T follicular helper cell (primary cell): ENCODE measurements at places on chromosomes 3 and 15.

- DNase-seq = no peak
These were observed 75.9 kb upstream of the FGF12 start for GRCh38 chr3:192802957-192803899.

DNA sequence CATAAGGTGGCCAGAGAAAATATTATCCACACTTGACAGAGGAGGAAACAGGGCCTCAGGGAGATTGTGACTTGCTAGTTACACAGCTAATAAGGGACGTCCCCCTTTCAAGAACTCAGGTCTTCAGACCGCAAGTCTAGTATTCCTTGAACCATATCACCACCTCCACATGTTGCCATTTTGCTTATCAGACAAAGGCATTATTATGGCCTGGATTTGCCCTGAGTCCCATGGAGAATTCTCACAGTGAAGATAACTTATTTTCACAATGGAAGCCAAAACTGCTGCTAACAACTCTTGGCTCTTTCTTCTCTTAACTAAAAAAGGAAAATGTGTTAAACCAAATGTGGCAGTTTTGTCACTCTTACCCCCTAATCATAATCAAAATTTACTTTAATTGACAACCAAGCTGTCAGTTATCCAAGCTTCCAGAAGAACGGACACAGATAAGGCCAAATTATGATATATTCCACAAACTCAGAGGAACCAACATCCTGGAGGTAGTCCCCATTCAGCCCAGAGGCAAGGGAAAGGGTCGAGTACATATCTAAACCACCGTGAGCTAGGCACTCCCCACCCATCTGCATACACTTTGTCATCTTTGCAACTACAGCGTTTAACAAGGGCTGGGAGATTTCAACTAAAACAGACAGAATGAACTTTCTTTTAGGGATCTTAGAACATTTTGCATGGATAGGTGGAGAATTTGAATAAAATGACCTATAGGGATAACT, 63.6 kb upstream of the THBS1 start:
- no peak for DNase-seq

GRCh38 chr3:171187706-171188290, 161.3 kb upstream of the SLC2A2 start:
- no peak for DNase-seq

GRCh38 chr15:45794712-45795439, 160.0 kb downstream of the SQOR start:
- DNase-seq = no peak

- DNase-seq = no peak
These were observed 81.7 kb downstream of the TAMM41 start for GRCh38 chr3:11764931-11765363.

DNA sequence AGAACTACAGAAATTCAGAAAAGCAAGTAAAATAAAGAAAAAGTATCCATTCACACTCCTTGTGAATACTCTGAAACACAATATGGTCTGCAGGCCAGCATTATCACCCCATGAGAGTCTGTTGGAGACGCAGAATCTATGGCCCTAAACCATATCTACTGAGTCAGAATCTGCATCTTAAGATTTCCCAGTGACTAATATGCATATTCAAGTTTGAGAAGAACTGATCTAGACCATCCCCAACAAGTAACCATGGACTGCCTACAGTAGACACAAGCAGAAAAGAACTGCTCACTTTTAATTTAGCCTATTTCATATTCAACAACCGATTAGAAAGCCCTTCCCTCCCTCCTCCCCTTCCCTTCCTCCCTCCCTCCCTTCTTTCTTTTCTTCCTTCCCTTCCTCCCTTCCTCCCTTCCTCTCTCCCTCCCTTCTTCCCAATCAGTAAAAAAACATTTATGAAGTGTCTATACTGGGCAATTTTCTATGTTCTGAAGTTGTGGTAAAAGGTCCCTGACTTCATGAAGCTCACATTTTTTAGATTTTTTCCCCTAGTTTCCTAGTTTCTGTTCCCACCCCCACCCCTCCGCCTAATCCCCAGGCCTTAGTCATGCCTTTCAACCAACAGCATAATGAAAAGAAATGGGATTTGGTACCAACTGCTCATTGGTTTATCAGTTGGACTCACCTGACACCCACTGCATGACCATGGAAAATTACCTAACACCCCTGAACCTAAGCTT, 125.2 kb downstream of the CNTN3 start:
- DNase-seq = no peak

DNA sequence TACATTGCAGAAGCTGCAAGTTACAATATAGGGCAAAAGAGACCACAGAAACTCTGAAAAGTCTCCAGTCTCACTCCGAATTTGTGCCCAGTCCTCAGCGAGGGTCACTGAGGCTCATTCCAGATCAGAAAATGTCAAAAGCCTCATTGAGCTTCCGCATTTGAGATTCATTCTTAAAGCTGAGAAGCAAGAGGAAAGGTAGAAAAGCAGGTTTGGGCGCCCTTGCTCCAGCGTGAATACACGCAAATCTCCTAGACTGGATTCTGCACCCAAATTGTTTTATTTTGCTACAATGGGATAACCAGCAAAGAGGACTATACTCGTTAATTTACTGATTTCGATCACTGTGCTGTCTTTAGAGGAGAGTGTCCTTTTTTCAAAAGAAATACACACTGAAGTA, 212.2 kb downstream of the STT3B start:
- no peak for DNase-seq

DNA sequence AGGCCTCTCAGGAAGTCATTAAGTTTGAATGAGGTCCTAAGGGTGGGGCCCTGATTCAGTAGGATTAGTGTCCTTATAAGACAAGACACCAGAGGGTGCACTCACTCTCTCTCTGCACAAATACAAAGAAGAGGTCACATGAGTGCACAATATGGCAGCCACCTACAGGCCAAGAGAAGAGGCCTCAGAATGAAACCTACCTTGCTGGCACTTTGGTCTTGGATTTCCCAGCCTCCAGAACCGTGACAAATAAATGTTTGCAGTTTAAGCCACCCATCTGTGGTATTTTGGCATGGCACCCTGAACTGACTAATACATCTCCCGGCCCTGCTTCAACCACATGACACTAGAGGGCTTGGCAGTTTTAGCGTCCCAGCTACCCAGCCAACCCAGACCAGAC, 73.9 kb upstream of the CHRNB4 start:
- no peak for DNase-seq

GRCh38 chr15:28109626-28110455, 10.7 kb upstream of the OCA2 start:
- DNase-seq = no peak

DNA sequence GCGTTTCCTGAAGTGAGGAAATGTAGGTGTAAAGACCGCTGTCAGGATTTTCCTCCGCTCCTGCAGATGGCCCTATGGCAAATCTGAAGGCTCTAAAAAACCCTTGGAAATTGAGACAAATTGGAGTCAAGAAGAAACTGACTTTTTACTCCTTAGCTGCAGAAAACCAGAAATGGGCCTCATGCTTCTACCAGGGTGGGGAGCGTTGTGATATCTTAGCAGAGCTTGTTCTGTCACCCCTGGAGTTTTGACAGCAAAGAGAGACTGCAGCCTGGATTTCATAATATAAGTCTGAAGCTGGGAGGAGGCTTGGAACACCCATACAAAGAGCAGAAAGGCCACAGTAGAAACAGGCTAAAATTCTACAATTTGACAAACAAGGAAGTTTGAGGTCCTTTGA, 283.0 kb upstream of the PLSCR5 start:
- DNase-seq = no peak

DNA sequence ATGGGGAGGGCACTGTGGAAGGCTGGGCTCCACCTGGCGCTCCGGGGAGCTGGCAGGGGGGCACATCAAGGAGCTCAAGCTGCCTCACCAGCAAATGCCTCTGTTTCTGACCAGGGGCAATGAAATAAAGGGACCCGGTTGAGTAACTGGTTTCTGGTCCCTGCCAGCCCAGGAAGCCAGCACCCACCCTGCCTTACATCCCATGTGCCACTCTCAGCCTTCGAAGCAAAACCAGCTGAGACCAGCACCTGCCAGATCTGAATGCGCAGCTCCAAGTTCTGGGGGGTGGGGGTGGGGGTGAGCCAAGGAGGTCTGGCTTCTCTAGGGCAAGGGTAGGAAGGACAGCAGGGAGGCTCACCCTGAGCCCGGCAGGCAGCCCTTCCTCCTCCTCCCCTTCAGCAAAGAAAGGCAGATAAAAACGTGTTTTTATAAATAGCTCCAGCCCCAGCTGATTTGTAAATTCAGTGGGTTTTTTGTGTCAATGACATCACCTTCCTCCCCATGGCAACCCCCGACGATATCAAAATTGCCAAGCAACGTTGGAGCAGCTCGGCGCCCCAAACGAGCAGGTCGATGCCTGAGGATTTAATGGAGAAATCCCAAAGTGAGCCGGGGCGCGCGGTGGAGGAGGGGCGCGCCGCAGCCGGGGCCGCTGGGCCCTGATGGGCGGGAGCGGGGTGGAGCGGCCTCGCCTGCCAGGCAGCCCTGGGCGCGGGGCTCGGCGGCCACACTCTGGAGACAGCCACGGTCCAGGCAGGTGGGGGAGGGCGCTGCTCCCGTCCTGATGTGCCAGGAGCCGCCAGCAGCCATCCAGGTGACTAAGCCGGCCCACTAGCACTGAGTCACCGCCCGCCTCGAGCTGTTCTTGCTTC, at the start of gene PAK6:
PAK6 (plus strand) TSS at position 532 of the 872 bp plus-strand sequence. CDS start 25,723 bp downstream, outside the sequence.
- DNase-seq = no peak

DNA sequence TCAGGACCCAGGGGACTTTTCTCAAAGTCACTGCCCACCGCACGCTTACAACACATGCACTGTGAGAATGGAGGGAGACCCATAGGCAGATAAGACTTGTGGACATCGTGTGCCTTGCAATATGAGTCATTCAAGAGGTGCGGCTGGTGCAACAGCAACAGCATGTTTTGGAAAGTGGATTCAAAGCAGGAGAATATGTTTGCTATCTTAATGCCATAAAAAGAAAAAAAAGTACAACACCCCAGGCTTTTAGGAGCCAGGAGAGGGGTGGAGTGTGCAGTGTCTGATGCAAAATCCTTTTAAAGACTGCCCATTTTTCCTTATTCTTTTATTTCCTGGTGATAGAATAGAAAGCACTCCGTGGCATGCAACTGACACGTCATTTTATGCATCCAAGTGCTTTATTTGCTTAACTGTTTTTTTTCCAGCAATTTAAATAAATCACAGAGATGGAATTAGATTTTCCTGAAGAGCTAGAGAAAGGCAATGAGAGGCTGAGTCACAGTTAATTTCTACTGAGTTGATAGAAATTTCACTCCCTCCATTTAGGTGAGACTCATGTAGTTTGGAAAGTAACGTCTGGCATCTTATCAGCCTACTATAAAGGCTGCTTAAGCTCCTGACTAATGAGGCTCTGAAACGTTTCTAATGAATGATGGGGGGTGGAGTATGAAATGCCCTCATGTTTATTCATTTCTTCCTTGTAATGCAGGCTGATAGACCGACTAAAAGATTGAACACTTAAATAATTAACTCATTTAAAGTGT, 96.4 kb downstream of the NSUN3 start:
- no peak for DNase-seq

- DNase-seq = no peak
These were observed 109.4 kb upstream of the TNIK start for GRCh38 chr3:171569571-171570132.

DNA sequence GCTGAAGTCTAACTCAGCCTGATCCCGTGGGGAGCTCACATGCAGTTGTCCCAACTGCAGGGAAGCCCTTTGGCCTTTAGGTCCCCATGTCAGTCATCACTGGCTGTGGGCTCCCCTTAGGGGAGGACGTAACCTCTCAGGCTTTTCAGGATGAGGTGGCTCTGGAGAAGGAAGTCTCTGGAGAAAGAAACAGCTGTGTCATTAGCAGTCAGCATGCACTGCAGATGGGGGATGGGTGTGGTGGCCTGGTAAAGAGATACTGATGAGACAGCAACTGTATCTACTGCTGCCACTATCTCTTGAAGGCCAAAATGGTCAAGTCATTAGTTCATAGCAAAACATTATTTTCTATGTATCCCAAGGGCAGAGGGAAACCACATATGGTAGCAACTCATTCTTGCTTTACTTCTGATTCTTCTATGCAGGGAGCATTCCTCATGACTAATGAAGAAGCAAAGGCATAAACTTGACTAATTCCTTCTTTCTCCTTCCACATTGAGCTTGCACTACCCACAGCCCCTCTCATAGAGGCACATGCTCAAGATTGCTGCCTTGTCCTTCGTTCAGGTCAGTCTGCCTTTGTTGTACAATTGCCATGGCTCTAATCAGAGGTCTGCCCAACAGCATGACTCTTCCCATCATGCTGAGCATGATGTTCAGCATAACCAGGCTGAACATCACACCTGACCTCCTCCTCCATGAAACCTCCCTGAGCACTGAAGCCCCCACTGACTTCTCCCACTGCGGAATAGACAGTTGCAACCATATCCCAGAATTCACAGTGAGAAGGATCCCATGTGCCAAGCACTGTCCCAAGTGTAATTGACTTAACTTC, 47.8 kb upstream of the TMEM158 start:
- no peak for DNase-seq

DNA sequence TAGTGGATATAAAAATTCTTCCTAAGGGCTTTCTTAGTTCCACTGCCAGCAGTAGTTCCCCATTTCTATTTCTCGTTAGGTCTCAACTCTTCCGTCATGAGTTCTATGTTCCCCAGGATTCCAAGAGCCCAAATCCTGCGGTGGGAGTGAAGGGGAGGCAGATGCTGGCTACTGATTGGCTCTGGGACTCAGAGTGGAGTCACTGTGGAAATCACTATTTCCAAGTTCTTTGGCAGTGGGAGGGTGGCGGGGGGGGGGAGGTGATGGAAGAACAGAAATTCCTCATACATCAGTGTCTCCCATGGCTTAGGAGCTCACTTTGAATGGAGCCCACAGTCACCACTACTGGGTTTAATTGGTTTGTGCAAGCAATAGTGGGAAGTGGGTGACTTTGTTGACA, 5.6 kb downstream of the CCR1 start:
- DNase-seq = no peak
